Effector CD8-positive, alpha-beta T cell (primary cell): ENCODE measurements at places on chromosomes 2 and 18.

DNA sequence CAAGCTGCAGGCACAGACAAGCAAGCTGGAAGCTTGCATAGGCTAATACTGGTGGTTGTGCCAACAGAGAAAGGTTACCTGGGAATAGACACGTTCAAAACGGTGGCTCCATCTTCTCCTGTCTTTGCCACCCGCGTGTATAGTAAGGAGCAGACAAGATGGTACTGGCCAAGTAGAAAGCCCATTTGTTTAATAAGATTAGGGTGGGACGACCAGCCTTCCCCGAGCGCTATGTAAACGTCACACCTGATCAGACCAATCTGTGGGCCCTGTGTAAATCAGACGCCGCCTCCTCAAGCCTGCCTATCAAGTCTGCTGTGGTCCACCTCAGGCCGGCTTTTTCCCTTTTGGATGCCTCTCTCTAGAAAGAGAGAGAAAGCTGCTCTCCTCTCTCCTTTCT lies 189.2 kb downstream of the LAMA1 start:
- DNase-seq: no peak

- no peak for DNase-seq
Measured at GRCh38 chr2:206780671-206781070, 15.3 kb downstream of the FASTKD2 start.

GRCh38 chr2:61042807-61043206 lies 22.9 kb upstream of the SANBR start:
- DNase-seq: no peak

GRCh38 chr18:43278355-43278754 lies 1.1 kb upstream of the SYT4 start:
- no peak for DNase-seq

DNA sequence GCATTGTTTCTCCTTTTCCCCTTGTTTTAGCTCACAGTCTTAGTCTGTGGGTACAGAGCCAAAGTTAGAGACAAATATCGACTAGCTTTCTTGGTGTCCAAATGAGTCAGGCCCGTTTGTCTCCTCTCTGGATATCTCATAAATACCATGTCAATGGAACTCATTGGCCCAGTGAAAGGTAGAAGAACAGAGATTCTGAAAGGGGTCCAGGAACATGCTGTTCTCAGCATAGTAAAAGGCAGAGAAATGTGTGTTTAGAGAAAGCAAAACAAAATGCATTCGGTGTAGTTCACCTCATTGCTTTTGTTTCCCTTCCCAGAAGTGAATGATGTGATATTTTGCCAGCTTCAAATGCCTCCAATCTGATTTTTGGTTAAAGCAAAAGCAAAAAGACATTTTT lies 238.6 kb upstream of the SLC8A1 start:
- DNase-seq: no peak

DNA sequence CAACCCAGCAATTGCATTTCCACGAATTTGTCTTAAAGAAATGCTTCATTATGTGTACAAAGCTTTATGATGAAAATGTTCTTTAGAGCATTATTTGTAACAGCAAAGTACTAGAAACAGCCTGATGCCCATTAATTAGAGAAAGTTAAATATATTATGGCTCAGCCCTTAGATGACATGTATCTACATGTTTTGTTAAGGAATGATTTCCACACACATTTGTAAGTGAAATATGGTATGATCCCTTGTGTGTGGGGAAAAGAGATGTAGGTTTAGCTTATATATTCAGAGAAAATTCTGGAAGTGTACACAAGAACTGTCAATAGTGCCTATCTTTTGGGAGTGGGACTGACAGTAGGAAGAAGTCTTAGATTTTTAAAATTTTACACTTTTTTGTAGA lies 3.8 kb upstream of the PTPN4 start:
- no peak for DNase-seq

- DNase-seq: no peak
Measured at GRCh38 chr2:237931205-237931721, 35.6 kb upstream of the UBE2F start.

GRCh38 chr2:39664232-39664887 lies 1.4 kb upstream of the TMEM178A start:
- DNase-seq: no peak

GRCh38 chr2:213722565-213722964 lies 438.3 kb downstream of the SPAG16 start:
- DNase-seq: no peak

GRCh38 chr2:11577101-11577883 lies 43.4 kb downstream of the GREB1 start:
- no peak for DNase-seq

GRCh38 chr18:37254236-37254754 lies 311.3 kb downstream of the CELF4 start:
- no peak for DNase-seq

DNA sequence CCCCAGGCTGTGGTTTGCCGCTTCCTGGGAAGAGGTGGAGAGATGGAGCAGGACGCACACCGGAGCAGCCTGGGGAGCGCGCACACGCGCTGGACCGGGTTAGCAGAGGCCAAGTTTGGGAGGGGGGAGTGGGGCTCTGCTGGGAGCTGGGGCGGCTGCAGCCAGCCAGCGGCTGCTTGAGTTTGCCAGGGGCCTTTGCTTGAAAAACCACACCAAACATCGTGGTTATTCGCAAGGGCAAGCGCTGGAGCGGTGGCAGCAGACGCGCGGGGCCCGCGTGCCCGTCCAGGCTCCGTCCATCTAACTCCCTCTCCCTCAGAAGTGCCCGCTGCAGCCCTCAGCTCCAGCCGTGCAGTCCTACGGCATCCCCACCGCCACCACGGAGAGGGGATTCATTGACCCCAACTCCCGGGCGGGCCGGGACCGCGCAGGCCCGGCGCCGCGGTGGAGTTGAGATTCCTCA lies 4.6 kb downstream of the PTGR3 start:
- DNase-seq: no peak

GRCh38 chr2:203670939-203671338 lies 35.5 kb upstream of the CD28 start:
- no peak for DNase-seq

GRCh38 chr18:11387880-11388279 lies 221.5 kb upstream of the SLC35G4 start:
- no peak for DNase-seq

- no peak for DNase-seq
Measured at GRCh38 chr2:195121341-195121740, 535.7 kb upstream of the SLC39A10 start.

DNA sequence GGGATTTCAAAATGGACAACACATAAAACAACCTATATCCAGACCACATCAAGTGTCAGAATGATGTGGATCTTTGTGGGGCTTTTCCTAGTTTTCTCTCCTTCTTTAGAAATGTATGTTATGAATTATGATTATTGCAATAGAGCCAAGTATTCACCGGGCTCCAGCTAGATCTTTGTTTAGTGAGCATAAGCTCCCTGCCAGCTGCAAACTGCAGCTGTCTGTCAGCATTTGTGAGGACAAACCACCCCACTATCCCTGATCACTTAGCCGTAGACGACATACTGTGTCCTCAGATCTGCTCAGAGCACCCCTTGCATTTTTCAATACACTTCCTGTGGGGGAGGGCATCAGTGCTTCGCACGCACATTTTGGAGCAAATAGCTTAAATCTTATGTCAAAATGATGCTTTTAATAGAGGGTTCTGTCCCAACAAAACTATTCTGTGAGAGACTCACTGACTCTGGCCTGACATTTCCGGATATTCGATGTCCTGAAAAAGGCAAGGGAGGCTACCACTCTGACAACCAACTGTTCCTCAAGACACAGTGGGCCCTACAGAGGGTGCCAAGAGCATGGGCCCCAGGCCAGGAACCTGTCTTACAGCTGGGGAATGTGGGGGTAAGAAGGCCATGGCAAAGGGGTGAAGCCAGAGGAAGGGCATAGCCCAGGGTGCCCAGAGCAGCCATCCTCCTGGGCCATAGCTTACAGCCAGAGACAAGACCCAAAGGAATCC lies 346.0 kb downstream of the ARHGAP15 start:
- no peak for DNase-seq

DNA sequence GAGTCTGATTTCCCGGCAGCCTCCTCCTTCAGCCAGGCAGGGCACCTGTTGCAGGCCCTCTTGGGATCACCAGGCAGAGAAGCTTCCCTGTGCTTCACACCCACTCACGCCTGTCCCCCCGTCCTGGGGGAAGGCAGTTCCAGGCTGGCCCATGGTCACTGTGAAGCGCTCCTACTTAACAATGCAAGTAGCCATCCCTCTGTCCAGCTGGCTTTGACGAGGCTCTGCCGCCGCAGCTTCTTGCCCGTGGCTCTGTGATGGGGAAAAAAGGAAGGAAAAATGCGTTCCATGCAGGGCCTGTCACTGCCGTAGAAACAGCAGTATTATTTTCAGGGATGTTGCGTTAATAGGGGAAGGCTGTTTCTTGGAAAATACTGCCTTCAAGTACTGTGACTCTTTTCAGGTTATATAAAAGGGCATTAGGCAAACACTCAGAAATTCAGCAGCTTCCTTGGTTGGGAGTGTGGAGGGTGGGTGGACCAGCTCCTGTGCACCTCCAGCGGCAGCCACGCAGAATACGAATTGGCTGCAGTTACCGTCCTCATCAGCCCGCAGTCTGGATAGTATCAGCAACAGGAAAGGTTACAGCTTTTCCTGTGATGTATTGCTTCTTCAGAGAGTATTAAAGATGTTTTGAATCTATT lies 232.3 kb downstream of the KLHL29 start:
- DNase-seq: no peak

DNA sequence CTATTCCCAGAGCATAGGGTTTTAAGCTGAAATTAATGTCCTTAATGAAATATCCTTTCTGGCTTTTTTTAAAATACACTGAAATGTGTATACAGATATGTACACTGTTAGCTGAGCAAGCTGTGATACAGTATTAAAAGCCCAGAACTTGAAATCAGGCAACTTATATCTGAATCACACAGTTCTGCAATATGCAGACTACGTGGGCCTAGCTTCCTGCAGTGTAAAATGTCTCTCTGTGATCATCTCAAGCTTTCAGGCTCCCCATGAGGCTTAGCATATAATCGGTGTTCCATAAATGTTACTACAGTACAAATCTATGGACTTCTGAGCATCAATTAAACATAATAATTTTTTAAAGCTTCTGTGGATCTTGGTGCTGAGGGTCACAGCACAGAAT lies 8.2 kb downstream of the FBXO15 start:
- no peak for DNase-seq

GRCh38 chr2:178426388-178426787 lies 24.6 kb downstream of the PRKRA start:
- no peak for DNase-seq

GRCh38 chr2:178530625-178531142 lies 50.4 kb downstream of the PLEKHA3 start:
- DNase-seq: no peak

DNA sequence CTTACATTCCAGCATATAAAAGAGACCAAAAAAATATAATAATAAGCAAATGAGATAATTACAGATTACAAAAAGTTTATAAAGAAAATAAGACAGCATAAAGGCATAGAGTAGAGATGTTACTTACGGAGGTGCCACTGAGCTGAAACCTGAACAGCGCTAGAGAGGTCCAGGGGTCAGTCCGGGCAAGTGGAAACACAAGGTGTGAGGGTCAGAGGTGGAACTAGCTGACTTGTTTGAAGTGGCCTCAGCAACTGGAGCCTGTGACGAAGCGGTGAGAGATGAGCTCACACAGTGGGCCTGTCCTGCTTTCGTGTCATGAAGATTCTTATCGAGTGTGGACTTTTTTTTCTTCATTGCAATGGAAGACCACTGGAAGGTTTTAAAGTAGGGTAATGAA lies 288.3 kb upstream of the TANK start:
- no peak for DNase-seq

DNA sequence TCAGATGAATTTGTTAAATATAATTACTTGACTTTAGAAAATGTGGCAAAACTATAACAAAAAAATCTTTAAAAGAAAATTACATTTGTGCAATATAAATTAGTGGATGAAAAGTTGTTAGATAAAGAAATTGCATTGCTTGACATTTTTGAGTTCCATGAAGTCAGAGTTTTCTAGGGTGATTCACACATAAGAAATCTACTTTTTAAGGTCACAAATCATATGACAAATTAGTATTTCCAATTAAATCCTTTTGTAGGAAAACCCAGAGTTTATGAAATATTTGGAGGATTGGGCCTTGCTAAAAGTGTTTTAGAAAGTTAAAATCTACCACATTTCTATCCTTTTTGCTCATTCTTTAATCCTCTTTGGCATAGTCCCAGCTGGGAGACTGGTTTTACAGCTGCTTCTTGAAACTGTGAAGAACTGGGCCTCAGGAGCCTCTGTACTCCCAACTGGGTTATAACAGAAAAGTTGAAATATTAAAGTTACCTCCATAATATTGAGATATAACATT lies 289.2 kb downstream of the LRRTM4 start:
- no peak for DNase-seq

GRCh38 chr2:195017890-195018289 lies 639.1 kb upstream of the SLC39A10 start:
- DNase-seq: no peak

- DNase-seq: no peak
Measured at GRCh38 chr2:239580199-239580527, 179.3 kb upstream of the HDAC4 start.

GRCh38 chr2:240112914-240113690 lies 23.0 kb downstream of the COPS9 start:
- no peak for DNase-seq

DNA sequence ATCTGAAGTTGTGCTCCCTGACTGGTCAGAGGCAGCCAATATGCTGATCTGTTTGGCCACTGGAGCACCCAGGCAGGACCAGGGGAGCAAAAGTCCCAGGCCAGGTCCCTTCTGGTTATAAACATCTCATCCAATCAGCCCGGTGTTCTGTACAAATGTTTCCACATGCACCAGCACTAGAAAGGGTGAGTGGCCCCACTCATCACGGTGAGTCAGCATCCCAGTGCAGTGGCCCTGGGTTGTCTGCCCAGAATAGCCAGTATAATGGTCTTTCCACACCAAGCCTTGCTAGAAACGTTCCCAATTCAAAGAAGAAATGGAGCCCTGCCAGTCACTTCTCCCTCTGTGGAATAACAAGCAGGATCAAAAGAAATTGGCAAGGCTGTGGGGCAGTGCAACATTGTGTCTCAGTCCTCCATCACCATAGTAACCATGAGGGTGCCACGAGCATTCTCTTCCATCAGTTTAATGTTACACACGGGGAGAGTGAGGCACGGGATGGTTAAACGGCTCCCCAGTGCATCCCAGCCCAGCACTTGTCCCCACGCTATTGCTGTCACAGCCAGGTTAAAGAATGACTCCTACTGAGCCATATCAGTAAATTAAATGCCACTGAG lies 174.9 kb downstream of the SEPTIN10 start:
- DNase-seq: no peak

DNA sequence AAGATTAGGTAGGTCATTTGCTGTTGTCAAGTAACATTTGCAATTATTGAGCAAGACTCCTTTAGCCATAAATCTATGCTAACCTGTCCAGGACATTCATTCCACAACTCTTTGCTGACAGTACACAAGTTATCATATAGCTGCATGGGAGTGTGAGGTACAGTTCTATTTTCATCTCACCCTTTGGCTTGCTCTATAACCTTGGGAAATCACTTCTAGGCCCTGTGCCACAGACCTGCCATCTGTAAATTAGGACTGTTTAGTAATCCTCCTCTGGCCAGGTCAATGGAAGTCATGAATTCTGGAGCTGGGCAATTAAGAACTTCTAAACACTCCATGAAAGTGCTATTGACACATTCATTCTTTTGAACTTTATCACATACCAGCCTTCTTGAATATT lies 34.6 kb upstream of the PAIP2B start:
- DNase-seq: no peak

- no peak for DNase-seq
Measured at GRCh38 chr2:59690849-59691248, 862.6 kb downstream of the BCL11A start.
